AG08395 (cell line): ENCODE measurements at places on chromosomes 16 and 17.
A peak's percentile ranks its signal among the peaks of the same experiment; 100 is the strongest.

DNA sequence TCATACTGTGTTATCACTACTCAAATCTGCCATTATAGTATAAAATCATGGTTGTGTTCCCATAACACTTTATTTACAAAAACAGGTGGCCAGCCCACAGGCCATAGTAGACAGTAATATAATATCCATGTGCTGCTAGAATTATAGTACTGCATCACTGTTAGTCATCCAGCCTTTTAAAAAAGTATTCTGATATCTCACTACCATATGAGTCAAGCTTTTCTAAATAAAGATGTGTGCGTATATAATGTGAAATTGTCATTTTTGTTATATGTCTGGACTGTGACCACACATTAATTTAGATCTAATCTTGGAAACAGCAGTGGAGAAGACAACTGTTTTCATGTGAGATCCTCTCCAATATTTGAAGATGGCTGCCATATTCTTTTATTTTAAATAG is 1049.1 kb upstream of the GOT2 start:
- DNase-seq = peak; percentile 2

DNA sequence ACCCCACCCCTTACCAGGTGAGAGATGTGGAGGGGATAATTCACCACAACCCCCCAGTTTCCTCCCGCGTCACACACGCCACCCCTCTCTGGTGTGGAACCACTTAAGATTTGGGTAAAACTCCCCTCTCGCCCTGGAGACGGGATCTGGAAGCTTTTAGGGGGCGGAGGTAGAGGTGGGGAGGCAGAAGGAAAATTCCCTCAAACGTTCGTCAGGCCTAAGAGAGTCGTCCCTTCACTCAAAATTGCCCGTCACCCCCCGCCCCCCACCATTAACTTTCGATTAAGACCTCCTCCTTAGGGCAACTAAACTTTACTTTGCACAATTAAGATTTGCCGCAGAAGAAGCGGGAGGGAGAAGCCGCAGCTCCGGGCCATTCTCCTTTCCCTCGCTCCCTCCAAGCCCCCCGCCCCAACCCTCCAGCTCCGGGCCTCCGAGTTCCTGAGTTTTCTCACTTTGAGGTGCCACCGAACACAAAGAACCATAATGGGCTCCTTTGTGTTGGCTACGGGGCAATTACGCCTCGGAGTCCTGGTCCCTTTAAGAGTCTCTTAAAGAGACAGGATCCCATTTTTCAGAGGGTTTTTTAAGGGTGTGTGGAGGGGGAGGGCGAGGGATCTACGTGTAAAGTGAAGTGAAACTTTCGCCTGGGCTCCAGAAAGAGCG is 985 bp upstream of the FZD2 start:
- DNase-seq = peak; percentile 70

DNA sequence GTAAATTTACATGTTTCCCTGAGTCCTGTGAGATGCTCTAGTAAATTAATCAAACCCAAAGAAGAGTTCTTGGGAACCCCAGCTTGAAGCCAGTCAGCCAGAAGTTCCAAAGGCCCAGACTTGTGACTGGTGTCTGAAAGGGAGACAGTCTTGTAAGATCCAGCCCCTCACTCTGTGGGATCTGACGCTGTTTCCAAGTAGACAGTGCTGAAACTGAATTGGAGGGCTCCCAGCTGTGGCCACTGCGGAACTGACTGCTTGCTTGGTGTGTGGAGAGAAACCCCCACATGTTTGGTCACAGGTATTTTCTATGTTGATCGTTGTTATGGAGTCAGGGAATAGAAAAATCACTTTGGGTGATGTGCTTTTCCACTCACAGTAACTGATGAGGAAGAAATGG is 5.5 kb upstream of the CDRT4 start:
- DNase-seq = no peak

- peak; percentile 60 for DNase-seq
Observed at GRCh38 chr16:85986931-85987749, 88.2 kb downstream of the IRF8 start.

GRCh38 chr16:50555952-50556673 is 7.9 kb downstream of the NKD1 start:
- no peak for DNase-seq

DNA sequence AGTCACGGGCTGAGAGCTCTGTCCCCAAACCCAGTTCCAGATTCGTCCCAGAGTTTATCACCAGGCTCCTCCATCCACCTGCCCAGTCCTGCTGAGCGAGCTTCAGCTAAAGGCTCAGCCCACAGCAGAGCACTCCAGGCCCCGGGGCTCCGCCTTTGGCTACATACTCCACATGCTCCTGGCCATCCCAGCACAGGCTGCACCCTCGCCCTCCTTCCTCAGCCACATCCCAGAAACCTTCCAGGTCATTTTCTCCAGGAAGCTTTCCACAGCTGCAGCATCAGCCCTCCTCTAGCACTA is 4.7 kb upstream of the CD2BP2 start:
- no peak for DNase-seq

DNA sequence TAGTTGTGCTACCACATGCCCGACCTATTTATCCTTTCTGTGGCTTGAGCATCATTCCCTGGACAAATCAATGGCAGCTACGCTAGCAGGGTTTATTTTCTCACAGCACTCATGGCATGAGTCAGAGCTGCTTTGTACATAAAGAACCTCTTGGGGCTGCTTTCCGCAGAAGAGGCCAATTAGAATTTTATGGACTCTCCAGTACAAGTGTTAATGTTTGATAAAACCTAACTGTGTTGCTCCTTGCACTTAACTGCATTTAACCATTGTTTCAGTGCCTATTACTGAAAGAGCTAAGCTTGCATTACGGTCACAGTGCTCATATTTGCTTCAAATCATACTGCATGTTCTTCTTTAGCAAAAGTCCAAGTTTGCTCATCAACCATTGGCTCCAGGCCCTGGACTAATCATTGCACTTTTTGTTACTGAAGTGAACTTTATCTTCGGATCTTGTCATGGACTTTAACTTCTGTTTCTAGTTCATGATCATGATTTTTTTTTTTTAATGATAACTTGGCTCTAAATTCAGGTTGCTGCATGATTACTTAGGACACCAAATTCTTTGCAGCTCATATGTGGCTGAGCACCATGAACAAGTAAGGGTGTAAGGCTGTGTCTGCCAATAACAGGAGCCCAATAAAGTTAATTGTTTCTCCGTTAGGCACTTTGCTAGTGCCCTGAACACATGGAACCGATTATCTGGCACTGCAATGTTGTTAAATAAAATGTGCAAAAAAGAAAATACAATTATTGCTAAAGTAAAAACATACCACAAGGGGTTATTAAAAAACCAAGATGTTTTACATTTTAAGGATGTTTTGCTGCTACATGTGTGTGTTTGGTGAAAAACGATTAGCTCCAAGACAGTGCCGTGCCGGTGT is 492.2 kb downstream of the KCNJ2 start:
- no peak for DNase-seq

DNA sequence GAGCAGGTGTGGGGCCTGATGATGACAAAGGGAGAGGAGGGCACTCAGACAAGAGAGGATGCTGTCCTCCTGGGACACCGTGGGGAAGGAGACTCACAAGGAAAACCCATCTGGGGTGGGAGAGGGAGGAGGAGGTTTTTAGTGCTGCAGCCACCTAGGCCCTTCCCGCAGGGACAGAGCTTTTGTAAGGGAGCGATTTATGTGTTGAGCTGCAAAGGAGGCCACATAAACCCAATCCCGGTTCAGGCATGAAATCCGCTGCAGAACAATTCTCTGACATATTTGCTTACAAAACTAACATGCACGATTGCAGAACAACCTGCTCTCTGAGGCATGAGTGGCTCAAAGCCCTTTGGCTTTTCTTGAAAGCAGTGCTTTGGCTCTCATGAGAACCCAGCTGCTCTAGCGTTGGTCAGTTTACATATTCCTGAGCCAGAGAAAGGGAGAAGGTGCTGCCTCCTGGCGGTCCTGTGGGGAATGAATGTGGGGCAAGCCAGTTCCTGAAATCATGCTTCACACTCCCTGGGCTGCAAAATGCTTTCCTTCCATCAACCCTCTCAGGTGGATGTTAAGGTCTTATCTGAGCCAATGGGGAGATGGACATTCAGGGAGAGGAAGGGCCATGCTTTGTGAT is 122.4 kb upstream of the NLRP1 start:
- DNase-seq = peak; percentile 77

DNA sequence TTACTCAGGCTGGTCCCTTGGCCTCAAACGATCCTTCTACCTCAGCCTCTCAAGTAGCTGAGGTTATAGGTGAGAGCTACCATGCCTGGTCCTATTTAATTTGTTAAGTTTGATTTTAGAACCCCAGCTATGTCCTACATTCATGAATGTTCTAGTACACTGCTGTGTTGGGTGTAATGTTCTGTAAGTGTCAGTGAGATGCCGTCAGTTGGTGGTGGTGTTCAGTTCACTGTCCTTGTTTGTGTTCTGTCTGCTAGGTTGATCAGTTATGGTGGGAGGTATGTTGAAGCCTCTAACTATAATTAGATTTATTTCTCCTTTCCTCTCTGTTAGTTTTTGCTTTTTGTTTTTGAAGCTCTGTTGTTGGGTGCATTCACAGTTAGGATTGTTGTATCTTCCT is 8.3 kb downstream of the IST1 start:
- no peak for DNase-seq

- DNase-seq = peak; percentile 34
Observed at GRCh38 chr16:86578611-86579267, 390 bp downstream of the FOXL1 start.

DNA sequence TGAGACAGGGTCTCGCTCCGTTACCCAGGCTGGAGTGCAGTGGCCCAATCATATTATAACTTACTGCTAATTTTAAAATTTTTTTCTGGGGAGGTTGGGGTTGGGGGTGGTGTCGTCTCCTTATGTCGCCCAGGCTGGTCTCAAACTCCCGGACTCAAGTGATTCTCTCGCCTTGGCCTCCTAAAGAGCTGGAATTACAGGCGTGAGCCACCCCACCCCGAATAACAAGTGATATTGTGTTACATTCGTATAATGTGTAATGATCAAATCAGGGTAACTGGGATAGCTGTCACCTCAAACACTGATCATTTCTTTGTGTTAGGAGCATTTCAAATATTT is 16.2 kb upstream of the KPNA2 start:
- DNase-seq = no peak
